ENCODE measurements at places on chromosomes 2 and 18.

GRCh38 chr2:134268265-134268664 lies 14.4 kb downstream of the MGAT5 start:
- DNase-seq, result no peak

- no peak for DNase-seq
Measured at GRCh38 chr18:58255701-58256311, 211.8 kb downstream of the NEDD4L start.

GRCh38 chr2:36408198-36408703 lies 52.7 kb downstream of the CRIM1 start:
- peak; percentile 81 for DNase-seq

DNA sequence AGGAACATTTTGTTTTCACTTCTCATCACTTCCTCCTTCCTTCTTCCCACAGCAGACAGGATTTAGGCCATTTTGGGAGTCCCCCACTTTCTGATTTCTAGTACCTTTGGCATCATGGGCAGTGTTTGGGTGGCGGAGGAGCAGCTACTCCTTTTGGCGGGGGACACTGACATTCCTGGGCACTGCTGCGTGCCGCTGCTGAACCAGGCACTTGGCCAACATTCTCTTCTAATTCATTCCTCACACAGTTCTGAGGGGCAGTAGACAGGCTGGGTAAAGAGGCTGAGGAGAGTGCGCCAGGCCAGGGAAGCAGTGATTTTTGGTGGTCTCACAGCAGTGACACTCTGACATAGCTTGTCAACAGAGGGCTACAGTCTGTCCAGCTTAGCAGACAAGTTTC lies 270.2 kb downstream of the LOXHD1 start:
- no peak for DNase-seq

DNA sequence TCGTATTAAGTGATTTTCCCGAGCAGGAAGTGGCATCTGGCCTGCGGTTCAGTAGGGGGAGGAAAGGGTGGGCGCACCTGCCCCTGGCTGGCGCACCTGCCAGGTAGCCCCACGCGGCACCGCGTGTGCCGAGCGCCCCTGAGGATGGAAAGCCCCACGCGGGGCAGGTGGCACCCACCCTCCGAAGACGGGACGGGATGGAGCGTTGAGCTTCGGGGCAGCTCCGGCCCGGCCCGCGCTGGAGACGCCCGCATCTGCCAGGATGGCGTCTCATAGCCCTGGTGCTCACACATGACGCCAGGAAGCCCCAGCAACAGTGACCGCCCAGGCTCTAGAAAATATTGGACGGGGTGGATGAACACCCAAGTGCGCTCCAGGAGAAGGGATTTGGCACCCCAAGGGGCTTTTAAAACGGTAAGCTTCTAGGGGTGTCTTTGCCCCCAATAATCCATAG lies 2.5 kb upstream of the NFATC1 start:
- DNase-seq, result no peak

DNA sequence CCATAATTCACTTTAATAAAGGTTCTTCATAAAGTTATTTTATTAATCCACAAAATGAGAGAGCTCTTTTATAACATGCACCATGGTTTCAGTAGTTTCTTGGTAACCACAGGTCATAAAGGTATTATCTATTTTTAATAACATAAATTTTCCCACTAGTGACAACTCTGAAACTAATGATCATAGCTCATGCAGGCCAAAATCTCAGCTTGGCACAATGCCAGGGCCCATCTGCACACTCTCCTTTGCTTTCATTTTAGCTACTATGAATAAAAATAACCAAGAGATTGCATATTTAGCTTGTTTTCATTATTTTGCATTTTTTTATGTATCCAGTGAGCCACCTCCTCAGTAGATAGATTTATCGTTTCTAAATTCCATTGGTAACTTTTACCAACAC lies 691.8 kb upstream of the CHAC2 start:
- no peak for DNase-seq

GRCh38 chr2:200399046-200399445 lies 92.6 kb downstream of the SPATS2L start:
- peak; percentile 75 for DNase-seq

DNA sequence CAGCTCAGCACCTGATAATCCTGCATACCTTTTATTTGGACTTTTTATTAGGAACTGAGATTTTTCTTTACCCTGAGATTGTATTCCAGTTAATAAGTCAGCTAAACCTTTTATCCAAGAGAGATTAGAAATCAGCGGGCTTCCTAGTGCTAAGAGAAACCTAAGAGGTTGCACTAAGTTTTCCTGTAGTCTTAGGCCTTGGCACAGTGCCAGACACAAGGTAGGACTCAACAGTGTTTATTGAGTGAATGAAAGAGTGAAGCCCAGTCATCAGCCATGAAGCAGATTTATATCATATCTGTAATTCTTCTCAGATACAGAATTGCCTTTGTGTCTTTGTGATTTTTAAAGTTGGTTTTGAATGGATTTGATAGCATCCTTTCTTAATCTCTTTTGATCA lies 13.6 kb downstream of the OTX1 start:
- DNase-seq, result no peak

- DNase-seq, result peak; percentile 96
Measured at GRCh38 chr2:19801367-19802080, 100.3 kb downstream of the TTC32 start.

- DNase-seq, result no peak
Measured at GRCh38 chr2:85591563-85591962, 4.0 kb upstream of the RNF181 start.

- DNase-seq, result no peak
Measured at GRCh38 chr18:48213791-48214190, 195.4 kb downstream of the ZBTB7C start.
